ENCODE measurements at places on chromosomes 5 and 9.

DNA sequence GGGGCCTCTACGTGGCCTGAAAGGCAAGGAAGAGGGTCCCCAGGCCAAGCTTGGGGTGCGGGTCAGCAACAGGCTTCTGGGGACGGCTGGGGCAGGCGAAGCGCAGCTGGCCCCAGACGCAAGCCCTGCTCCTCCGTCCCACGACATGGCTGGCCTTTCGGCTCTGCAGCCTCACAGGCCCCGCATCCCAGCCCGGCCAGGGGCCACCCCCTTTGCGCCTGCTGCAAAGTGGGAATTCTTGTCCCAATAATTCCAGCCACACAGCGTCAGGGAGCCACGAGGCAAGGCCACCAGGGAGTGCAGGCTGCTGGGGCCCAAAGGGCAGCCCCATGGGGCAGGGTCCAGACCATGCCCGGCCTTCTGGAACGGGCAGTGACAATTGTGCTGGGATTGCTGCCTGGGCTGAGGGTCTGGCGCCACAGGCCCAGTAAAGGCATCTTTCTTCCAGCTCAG is 1.1 kb upstream of the ENTPD2 start:
- DNase-seq = no peak

GRCh38 chr5:78242001-78242400 is 52.5 kb downstream of the AP3B1 start:
- DNase-seq = no peak

- no peak for DNase-seq
Observed at GRCh38 chr9:87109231-87109631, 161.9 kb upstream of the GAS1 start.

DNA sequence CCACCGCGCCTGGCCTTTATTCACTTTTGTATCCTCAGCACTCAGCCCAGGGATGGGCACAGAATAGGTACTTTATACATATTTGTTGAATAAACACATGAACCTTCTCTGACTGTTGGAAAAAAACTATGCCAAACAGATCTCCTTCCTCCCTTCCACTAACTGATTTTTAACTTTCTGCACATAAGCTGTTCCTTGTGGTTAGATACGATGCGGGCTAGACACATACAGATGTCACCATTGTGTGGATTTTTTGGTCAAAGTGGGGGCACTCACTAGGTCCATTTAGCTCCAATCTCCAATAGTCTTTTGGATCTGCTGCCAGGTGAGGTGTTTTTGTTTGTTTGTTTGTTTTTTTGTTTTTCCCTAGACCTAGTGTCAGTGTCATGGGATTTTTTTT is 5.1 kb downstream of the TEX48 start:
- DNase-seq = no peak

- DNase-seq = no peak
Observed at GRCh38 chr9:71105192-71105591, 16.2 kb downstream of the TRPM3 start.

DNA sequence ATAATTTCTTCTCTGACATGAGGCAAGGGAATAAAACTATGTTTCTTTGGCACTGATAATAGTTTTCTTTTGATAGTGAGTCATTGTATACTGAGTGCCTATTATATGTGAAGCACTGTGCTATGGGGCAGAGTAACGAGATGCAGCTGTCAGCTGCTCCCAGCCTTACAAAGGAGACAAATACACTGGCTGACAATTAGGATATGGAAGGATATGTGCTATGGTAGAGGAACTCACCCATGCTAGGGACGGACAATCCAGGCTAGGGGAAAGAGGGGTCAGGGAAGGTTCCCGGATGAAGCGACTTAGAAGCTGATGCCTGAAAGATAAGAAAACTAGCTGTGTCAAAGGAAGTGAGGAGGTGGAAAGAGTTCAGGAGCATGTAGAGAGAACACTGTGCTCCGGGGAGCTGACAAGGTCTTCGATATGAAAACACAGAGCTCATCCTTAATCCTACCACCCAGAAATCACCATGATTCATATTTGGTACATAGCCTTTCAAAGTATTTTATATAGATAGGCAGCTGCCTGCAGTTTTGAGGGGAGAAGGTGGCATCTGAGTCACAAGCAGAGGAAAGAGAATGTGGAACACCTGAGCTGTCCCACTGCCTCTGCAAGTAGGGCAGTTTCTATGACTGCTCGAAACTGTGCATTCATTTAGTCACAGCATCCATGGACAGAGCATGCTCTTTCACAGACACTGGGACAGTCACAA is 12.1 kb downstream of the BSPRY start:
- DNase-seq = no peak

All from GM13977 (cell line).